ENCODE measurements at places on chromosomes 7 and 10.
A peak's percentile ranks its signal among the peaks of the same experiment; 100 is the strongest.

GRCh38 chr7:5838761-5839500, 41.7 kb upstream of the OCM start:
- no peak for DNase-seq

- peak; percentile 70 for DNase-seq
These were observed 8.5 kb upstream of the SCD start for GRCh38 chr10:100338434-100339036.

GRCh38 chr10:102120991-102121738, 997 bp upstream of the LDB1 start:
- DNase-seq: peak; percentile 47

- DNase-seq: no peak
These were observed 73.1 kb downstream of the GTF2IRD1 start for GRCh38 chr7:74526780-74527179.

DNA sequence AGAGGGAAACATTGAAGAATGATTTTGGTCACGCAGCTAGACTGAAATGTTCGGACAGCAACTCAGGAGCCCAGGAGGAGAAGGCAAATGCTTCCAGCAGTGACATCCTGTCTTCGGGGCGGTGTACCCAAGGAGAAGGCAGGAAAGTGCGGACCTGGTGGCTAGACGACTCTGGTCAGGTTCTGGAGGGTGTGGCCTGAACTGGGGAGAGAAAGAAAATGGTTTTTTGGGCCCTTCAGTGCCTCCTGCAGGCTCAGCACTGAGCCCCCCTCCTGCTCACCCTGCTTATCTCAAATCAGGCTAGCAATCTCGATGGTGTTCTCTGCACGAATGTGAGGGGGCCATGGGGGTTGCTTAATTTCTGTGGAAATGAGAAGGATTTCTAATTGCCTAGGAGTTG, 26.7 kb upstream of the TARP start:
- no peak for DNase-seq

- DNase-seq: no peak
These were observed 17.5 kb upstream of the CPVL start for GRCh38 chr7:29163854-29164253.

DNA sequence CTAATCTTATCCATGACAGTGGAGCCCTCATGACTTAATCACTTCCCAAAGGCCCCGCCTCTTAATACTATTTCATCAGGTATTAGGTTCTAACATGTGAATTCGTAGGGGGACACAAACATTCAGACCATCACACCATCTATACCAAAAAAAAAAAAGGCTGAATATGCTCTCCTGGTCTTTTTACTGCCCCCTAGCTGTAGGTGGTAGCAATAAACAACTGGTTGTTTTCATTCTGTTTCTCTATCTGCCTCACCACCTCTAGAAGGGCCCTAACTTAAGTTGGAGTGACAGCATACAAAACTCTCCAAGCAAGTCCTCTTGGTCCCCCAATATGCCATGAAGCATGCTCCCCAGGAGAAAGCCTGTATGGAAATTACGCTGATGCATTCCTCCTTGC, 94.1 kb downstream of the GRM8 start:
- DNase-seq: peak; percentile 1

- no peak for DNase-seq
These were observed 21.4 kb downstream of the KCNK18 start for GRCh38 chr10:117218654-117219053.

GRCh38 chr7:39838326-39838725, 111.7 kb upstream of the CDK13 start:
- peak; percentile 34 for DNase-seq

DNA sequence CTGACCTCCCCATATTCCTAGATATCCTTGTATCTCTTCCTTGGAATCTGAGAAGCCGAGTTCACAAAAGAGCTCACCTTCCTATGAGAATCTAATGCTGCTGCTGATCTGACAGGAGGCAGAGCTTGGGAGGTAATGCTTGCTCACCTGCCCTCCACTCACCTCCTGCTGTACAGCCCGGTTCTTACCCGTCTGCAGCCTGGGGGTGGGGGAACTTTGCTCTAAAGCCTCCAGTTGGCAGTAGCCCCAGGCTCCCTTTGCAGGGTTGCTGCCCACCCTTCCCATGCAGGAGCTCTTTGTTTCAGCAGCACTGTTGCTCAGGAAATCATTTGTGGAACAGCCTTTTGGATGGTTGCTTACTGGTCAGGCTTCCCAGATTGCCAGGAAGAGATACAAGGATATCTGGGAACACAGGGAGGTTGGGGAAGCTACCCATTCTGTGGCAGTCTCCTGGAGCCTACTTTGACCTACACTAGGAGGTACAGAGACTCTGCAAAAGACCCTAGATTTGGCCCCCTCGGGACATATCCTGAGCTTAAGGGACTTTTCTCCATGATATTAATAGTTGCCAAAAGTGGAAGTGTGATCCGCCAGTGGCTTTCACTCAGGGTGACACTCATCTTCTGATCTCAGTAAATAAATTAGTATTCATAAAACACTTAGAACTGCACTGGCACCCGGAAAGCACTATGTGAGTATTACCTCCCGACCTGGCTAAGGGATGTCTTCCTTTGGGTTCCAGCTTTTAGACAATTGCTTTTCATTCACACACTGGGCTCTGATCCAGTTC, 363.7 kb upstream of the PODXL start:
- DNase-seq: no peak

- DNase-seq: peak; percentile 37
These were observed 36.7 kb upstream of the PRPS1L1 start for GRCh38 chr7:18064242-18064838.

DNA sequence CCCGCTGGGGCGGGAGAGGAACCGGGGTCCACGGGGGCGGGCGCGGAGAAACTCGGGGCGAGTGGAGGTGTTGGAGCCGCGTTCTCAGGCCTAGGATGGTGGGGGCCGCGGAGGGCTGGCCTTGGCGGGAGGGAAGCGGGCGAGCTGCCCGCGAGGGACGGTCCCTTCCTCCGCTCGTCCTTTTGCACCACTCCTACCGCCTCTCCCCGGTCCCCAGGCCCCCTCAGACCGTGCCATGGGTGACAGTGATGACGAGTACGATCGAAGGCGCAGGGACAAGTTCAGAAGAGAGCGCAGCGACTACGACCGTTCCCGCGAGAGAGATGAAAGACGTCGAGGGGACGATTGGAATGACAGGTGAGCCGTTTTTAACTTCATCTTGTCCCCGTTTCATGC, 451 bp downstream of the SRRT start:
- DNase-seq: peak; percentile 37

All from NCI-H146 (cell line).